ENCODE measurements at places on chromosomes 12 and 14. TPM values are rescaled to one million over a fixed set of nuclear protein-coding genes. Genes with fewer than 3 reads are reported as not detected.

RAP1B gene
- 134 TPM for total RNA-seq

JPH4 gene
- total RNA-seq = not detected

CLECL1 gene
- not detected for total RNA-seq

SYT10 gene
- total RNA-seq = not detected

RPGRIP1 gene
- 0.20 TPM for total RNA-seq

AMIGO2 gene
- total RNA-seq = 1.5 TPM

KLRK1 gene
- total RNA-seq = not detected

TTC9 gene
- 0.20 TPM for total RNA-seq

AKAP6 gene
- total RNA-seq = 0.20 TPM

TEX22 gene
- under 0.01 TPM for total RNA-seq

DPF3 gene
- total RNA-seq = 1.3 TPM

ZNF384 gene
- 8.5 TPM for total RNA-seq

SRGAP1 gene
- 1.3 TPM for total RNA-seq

DBX2 gene
- not detected for total RNA-seq

SERPINA10 gene
- total RNA-seq = not detected

AICDA gene
- not detected for total RNA-seq

GPR162 gene
- 0.20 TPM for total RNA-seq

TMCC3 gene
- 8.5 TPM for total RNA-seq

ERBB3 gene
- under 0.01 TPM for total RNA-seq

GPRC5D gene
- not detected for total RNA-seq

HRK gene
- total RNA-seq = not detected

RPL10L gene
- total RNA-seq = not detected

RFX4 gene
- not detected for total RNA-seq

KRT2 gene
- not detected for total RNA-seq

TAS2R10 gene
- total RNA-seq = 0.22 TPM

NTF3 gene
- total RNA-seq = under 0.01 TPM

KRT72 gene
- total RNA-seq = not detected

GNG2 gene
- total RNA-seq = 5.8 TPM

KRT6B gene
- not detected for total RNA-seq
